ENCODE measurements at places on chromosomes 5 and 9.

GRCh38 chr5:53011233-53011632, 22.1 kb downstream of the ITGA2 start:
- no peak for DNase-seq

GRCh38 chr5:80961376-80962281, 1.5 kb downstream of the RASGRF2 start:
- no peak for DNase-seq

DNA sequence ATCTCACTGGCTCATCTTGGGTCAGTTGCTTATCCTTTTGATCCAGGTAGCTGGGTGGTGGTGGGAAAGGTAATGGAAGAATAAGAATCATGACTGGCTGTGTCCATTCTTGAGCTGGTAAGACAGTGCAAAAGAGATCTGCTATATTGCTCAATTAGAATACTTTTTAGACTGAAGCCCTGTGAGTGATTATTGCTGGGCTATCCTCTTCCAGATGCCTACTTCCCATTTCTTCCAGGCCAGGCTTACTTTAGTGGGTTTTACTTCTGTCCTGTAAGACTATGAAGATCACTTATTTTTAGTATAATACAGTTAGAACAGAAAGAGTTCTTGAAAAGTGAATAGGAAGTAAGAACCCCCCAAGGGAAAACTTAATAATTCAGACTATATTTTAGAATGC, 7.2 kb downstream of the MARCHF6 start:
- no peak for DNase-seq

DNA sequence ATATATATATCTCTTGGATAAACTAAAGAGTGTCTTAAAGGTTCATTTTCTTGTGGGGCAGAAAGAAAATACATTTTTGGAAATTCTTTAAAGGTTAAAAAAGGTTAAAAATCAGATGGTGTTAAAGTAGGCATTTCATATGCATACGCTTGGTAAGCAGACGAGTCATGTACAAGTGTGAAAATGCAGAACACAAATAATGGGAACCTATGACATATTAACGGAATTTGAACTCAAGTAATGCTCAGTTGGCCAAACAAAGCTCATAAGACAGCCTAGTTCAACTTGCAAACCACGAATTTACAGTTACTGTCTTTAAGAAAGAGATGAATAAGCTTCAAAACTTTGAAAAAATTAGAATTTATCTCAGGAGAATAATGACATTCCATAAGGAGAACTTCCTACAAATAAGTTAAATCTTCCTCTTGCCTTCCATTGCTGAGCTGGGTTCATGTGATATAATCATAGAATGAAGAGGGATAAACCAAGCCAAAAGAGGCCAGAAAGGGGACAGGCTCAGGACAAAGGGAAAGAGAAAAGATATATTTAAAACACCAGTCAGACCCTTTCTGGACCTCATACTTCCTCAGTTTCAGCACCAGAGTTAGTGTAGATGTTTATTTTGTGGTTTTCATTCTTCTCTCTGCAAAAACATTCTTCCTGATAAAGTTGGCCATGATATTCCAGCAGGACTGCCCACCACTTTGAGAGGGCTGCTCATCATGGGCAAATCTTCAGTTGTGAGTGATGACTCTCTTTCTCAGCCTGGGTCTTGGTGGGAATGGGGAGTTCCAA, 256.7 kb upstream of the CD180 start:
- DNase-seq, result no peak

GRCh38 chr5:179253730-179254129, 91.5 kb downstream of the ADAMTS2 start:
- no peak for DNase-seq

- DNase-seq, result no peak
These were observed 430.7 kb downstream of the GADD45G start for GRCh38 chr9:90035471-90035870.

GRCh38 chr9:131666029-131666428, 73.8 kb downstream of the RAPGEF1 start:
- no peak for DNase-seq

DNA sequence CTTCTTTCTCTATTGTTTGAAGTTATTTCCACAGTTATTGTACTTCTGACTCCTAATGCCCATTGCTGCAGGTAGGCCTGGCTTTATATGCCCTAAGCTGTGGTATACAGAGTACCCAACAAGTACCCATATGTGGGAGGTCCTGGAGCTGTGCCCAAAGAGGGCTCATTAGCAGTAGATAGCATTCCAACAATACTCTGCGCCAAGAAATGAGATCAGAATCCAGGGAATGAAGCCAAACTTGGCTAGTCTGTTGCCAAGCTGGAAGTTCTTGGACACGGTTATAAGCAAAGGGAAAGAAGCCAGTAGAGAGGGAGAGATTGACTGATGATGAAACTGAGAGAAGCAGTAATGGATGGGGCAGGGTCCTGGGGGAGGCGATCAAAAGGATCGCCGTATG, 29.7 kb upstream of the FAM169A start:
- DNase-seq, result peak; percentile 17

DNA sequence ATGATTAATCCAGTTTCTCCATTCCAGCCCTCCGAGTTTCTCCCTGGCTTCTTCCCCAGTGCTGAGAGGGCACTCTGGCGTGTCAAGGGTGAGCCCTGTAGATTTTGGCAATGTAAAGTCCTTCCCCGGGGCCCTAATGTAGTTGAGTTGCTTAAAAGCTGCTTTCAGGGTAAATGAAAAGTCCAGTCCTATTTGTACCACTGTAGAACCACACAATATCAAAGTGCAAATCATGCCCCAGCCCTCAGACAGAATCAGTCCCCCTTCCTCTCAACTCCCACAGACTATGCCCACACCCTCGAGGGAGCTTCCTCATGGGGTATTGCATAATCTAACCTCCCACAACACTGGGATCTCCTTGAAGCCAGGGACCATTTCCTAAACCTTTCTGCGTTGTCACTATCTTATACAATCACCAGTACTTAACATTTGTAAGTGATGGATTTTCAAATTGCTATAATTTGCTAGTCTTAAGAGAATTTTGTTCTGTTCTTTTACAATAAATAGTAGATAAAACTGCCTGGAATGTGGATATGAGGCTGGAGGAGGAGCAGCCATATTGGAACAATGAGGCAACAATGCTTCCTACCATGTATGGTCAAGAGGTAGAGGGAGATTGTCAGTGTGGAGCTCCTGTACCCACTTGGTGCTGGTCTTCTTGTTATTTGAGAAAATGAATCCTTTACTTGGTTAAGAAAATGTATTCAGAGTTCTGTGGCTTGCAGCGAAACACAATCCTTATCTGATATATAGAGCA, 34.4 kb downstream of the ZNF366 start:
- no peak for DNase-seq

DNA sequence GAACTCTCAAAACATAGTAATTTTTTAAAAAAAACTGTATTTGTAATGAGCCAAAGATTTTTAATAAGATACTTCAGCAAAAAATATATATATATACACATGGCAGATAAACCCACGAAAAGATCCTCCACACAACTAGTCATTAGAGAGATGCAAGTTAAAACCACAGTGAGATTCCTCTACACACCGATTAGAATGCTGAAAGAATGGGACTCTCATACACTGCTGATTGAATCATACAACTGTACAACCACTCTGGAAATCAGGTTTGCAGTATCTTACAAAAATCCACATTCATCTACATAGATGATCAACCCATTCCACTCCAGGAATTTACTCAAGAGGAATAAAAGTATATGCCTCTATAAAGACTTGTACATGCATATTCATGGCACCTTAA, 43.7 kb downstream of the RASEF start:
- DNase-seq, result no peak

- DNase-seq, result no peak
These were observed 41.4 kb upstream of the TIFAB start for GRCh38 chr5:135493406-135494180.

DNA sequence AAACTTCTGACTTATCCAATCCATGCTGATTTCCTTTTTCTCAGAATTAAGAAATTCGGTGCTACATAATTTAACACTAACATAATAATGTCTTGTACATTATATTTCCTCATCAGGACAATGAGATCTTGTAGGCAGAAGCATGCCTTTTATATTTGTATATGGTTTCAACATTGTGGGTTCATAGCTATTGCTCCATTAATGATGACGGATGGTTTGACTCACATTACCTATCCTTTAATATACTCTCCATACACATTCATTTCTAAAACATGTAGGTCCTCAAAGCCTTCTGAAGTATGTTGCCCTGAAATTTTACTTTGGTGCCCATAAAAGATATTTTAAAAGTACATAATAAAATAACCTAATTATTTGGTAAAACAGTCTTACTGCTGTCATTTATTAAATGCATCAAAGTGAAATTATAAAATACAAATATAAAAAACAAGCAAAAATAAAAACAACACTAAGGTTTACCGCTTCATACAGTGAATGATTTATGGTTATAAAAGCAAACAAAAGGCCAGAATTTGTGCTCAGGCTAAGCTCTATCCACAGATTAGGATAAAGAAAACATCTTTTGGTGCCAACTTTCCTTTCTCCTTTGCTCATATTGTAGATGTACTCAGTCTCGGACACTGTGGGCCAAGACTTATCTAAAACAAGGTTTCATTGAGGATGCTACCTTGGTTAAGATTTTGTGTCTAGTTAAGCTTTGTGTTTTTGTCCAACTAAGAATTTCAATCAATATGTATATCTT, 61.2 kb upstream of the GCNT4 start:
- DNase-seq, result no peak

GRCh38 chr5:126917918-126918614, 112.3 kb downstream of the MARCHF3 start:
- peak; percentile 77 for DNase-seq

DNA sequence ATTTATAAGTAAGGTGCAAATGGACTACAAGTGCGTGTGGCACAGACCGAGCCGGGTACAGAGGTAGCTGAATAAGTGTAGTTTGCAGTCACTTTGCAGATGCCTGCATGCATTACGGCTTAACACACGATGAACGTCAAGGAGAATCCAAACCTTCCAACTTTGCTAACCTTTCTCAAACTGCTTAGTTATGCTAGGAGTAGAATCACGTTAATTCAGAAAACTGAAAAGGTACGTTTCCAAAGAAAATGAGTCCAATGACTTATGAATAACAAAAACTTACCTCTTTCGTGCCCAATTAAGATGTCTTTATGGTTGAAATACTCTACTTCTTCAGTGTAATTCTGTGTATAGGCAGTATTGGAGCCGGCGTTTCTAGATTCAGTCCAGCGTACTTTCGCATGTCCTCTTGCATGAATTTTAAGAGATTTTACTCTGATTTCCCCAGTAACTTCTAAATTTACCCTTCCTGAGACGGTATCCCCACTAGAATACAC, 539 bp downstream of the ARRDC3 start:
- DNase-seq, result no peak

DNA sequence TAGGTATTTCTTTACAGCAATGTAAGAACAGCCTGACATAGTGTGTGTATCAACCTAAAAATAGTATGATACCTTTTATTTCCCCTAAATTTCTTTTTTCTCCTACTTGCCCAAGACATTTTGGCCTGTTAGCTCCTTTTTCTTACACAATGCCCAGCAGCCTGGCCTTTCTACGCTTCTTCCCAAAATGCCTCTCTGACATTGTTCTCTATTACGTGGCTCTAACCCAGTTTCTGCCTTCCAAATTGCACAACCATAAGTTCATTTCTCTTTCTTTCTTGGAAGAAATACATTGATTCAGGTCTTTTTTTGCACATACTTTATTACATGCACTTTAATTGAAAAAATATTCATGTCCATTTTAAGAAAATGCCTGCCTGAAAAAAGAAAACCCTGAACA, 408.2 kb downstream of the PRR16 start:
- no peak for DNase-seq

DNA sequence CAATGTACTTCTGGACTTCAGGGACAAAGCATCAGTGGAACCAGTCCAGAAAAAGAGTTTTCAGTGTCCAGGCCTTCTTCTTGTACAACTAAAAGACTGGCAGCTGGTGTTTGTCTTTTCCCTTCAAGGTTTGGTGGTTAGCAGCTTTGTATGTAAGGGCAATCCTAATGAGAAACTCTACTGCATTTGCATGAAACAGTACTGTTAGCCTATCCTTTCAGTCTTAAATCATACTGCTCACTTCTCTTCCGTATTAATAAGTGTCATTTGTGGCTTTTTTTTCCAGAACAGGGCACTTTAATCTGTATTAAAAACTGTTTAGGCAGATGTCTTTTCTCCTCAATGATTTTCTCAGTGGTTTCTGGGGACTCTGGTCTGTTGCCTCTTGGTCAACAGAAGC, 48.9 kb downstream of the FAM174A start:
- DNase-seq, result no peak

DNA sequence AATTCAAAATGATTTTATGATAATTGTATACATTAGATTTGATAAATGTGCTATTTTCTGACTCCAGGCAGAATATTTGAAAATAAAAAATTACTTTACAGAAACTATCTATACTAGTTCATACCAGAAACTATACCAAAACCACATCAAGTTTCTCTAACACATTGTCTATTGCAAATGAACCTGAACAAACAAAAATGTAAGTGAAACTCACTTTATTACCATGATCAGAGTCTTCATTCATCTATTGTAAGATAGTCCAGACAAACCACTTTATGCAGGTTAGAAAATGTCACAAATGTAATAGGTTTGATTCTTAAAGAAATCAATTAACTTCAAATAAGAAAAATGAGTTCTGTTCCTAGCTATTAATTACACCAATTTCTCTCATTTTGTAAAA, 99.4 kb downstream of the OXCT1 start:
- DNase-seq, result no peak

GRCh38 chr5:157120102-157120501, 11.3 kb upstream of the HAVCR2 start:
- DNase-seq, result no peak

GRCh38 chr5:96072138-96072790, 110.6 kb upstream of the ELL2 start:
- no peak for DNase-seq

- DNase-seq, result no peak
These were observed 84.3 kb downstream of the IQGAP2 start for GRCh38 chr5:76487386-76487785.

DNA sequence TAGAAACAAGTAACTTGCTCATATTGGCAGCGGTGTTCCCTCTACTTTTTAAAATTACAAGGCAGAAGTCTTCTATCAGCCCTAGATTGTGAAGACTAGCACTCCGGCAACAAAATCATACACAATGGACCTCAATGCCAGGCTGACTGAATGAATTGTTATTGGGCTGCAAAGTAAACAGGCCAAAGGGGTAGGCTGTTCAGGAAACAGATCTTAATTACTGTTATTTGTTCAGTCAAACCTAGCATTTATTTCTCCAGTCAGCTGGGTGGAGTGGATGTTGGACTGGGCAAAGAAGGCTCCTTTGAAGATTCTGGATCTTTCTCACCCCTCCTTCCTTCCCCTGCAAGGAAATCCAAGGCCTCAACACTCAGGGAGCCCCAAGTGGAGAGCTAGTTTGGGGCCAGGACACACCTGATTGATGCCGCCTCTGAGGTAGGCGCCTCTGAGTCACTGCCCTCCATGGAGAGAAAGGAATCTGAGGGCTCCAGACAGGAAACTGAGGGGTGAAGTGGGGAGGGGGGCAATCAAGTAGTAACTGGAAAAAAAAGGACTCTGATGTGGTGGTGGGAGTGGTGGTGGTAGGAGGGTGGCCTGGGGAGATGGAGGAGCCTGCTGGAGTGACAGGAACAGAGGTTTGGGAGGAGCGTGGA, 35.5 kb downstream of the SERINC5 start:
- DNase-seq, result peak; percentile 44

All from NCI-H2081 (cell line).